ENCODE measurements at places on chromosomes 6 and 20.

DNA sequence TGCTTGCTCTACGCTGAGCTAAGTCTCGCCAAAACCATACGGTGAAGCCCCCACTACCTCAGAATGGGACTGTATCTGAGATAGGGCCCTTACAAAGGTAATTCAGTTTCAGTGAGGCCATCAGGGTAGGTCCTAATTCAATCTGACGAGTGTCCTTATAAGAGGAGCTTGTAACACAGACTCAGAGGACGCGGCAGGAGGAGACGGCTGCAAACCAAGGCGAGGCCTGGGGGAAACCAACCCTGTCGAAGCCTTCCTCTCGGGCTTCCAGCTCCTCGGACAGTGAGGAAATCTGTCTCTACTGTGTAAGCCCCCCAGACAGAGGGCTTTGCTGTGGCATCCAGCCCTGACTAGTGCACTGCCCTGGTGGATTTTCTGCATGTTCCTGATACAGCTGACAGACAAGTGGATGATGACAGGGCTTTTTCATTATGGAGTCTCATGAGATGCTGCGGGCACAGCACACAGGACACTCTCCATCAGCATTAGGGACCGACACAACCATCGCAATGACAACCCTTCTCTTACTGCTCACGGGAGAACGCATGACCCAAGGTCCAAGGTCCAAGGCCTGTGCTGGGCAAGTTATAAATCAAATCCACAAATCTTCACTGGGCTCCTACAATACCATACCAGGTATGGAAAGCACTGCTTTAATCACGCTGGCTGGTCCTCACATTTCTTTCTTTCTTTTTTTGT is 48.2 kb downstream of the SSR1 start:
- DNase-seq = no peak

GRCh38 chr20:21191839-21192238 is 66.0 kb downstream of the KIZ start:
- DNase-seq = no peak

- DNase-seq = no peak
These were observed 60.2 kb upstream of the RPS6KA2 start for GRCh38 chr6:166687070-166687878.

DNA sequence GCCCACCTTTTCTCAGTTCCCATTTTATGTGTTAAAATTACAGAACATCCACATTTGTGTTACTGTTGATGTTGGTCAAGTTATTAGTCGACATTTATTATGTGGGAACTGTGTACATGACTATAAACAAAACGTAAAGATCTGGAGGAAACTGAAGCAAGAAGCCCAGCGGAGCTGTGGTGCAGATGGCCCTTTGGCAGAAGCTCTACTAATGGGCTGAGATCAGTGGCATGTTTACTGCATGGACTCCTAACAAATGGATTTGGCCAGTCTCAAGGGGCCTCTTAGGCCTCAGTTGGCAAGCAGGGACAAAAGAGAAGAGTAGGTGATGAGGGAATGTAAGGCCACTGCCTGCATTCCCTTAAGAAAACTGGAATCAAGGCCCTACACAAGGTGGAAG is 282.1 kb upstream of the TCF21 start:
- no peak for DNase-seq

DNA sequence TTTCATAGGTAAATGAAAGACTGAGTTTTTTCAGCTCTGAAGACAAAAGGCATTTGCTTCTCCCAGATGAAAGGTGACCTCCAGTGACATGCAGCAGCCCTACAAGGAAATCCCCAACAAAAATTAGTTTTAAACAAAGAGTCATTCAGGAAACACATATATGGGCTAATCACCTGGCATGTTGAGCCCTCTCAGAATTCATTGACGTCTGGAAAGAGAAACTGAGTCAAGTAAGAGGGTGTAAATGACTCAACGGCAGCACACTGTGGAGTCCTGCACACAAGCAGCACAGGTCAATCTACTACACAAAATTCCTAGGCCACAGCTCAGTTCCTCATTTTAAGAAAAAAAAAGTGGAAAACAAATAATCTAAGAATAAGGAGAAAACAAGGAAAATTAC is 592.3 kb downstream of the EPHA7 start:
- no peak for DNase-seq

GRCh38 chr6:80276861-80277260 is 170.4 kb downstream of the BCKDHB start:
- no peak for DNase-seq

GRCh38 chr6:15033850-15034203 is 212.0 kb upstream of the JARID2 start:
- DNase-seq = no peak

DNA sequence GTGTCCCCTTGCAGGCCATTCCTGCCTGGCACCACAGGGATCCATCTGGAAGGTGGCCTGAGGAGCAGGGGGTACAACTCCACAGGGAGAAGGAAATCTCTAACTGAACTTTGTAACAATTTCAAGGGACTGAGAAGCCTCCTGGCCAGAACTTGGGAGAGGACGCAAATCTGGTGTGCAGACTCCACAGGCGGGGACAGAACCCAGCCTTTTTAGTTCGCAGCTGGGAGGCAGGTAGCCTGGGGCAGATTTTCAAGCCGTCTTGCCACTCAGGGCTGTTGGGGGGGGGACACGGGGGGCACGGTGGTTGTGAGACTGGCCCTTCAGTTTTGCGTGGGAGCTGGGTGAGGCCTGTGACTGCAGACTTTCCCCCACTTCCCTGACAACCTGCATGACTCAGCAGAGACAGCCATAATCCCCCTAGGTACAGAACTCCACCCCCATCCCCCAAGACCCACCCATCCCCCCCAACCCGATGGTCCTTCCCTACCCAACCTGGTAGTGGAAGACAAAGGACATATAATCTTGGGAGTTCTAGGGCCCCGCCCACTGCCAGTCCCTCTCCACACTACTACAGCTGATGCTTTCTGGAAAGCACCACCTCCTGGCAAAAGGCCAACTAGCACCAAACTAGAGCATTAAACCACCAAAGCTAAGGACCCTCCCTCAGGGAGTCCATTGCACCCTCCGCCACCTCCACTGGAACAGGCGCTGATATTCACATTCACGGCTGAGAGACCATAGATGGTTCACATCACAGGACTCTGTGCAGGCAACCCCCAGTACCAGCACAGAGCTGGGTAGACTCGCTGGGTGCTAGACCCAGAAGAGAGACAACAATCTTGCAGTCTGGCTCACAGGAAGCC is 3.0 kb upstream of the HUS1B start:
- no peak for DNase-seq

DNA sequence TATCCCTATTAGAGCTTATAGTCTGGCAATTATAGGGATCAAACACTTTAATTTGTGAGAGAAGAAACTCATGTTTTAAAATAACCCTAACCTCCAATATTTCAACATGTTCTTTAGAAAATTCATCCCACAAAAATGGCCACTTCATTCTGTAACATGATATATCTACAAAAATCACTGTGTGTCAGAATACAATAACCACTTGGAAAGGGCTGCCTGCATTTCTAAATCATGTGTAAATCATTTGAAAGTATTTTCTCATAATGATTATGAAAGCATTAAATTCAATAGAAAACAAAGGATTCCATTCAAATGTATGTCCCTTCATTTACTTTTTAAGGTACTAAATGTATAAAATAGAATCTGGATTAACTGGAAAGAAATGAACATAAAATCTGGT is 101.4 kb upstream of the NHSL1 start:
- DNase-seq = no peak

- DNase-seq = no peak
These were observed 238.4 kb downstream of the LY86 start for GRCh38 chr6:6826961-6827360.

DNA sequence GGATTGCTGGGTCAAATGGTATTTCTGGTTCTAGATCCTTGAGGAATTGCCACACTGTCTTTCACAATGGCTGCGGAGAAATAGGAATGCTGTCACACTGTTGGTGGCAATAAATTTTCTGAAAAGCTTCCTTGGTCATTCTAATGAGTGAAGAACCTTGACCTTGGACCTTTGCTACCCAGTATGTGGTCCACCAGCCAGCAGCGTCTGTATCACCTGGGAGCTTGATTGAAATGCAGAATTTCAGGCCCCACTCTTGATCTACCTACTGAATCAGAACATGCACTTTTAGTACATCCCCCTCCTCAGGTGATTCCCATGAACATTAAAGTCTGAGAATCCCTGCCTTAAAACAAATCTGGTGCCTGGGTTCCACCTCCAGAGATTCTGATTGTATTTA is 27.5 kb upstream of the GLP1R start:
- no peak for DNase-seq

DNA sequence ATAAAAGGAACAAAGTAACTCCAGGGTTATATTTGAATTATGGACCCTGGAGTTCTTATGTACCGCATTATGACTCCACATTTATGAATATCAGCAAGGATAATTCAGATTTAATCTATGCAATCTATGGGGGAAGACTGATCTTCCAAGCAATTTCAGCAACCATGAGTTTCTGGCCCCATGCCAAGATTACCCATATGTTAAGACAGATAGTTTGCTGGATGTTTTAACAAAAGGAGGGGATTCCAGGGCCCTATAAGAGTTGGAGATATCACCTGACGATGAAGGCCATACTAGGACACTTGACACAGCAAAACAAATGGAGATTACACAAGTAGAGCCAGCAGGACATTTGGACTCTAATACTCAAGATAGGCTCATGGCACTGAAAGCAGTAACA is 45.9 kb upstream of the PLN start:
- DNase-seq = no peak

DNA sequence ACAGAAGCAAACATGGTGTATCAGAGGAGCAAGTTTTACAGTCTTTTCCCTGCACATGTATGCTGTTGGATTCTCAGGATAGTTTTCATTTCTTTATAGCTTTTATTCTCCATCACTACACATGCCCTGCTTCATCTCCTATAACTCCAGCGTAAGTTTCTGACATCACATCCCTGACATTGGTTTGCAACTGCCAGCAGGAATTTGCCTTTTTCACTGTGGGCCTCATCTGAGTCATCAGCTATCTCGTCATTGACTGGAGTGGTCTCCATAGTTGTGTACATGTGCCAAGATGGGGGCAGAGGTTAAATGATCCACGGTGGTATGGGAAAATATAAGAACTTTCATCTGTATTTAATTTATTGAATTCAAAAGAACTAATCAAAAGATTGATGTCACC is 96.7 kb downstream of the SLX4IP start:
- DNase-seq = no peak

DNA sequence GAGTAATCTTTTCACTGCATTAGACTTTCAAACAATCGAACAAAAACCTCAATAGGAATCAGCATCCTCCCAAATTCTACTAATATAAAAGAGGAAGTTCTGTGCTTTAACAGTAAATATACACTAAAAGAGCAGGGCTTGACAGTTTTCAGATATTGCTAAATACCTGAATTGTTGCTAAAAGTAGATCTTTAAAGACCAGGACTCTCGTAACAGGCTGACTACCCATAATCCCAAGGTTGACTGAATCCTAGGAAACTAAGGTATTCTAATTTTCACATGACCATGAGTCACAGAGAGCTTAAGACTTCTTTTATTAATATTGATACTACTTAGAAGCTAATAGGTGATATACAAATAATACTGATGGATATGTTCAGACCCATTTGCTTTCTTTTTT is 10.1 kb downstream of the CD164 start:
- DNase-seq = no peak

DNA sequence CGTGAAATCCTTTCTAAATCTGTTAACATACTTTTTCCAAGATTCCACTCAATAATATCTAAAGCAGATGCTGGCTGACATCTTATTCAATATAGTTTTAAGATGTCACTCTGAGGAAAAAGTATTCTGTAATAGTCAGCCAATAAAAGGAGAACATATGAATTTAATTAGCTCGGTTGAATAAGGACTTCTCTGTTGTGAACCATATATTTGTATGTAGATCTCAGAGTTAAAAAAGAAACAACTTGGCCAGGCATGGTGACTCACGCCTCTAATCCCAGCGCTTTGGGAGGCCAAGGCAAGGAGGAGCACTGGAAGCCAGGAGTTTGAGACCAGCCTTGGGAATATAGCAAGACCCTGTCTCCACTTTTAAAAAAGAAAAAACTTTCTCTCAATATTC is 7.4 kb upstream of the CD24 start:
- no peak for DNase-seq

DNA sequence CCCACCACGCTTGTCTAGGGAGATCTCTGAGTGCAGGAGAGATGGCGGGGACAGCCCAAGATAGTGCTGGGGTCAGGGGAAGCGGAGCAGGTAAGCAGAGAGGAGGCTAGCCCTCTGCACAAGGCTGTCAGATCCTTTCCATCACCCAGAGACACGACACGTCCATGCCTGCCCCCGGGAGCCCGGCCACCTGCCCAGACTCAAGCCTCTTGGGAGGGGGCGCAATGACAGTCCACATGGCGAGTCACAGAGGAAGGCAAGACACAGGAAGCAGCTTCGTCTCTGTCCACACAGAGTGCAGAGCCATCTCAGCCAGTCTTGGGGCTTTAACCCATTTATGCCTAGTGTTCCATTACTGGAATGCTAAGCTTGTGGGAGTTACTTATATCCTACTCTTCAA is 78.4 kb downstream of the PREX1 start:
- no peak for DNase-seq

GRCh38 chr20:58906894-58907293 is 54.4 kb downstream of the GNAS start:
- DNase-seq = no peak

GRCh38 chr20:36106606-36107005 is 47.9 kb upstream of the EPB41L1 start:
- no peak for DNase-seq

DNA sequence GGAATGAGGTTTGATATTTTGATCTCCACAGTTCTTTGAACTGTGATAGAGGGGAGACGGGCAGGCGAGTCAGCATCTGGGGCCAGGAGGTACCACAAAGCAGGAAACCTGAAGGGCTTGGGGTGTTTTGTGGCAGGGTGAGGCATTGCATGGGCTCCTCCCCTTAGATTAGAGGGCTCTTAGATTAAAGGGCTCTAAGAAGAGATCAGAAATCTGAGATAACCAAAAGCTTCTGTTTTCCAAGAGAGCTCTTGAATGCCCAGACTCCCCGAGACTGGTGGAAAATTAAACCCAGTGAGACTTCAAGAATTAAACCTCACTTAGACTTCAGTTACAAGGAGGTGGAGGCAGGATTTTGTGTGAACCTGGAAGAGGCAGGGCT is 2.4 kb upstream of the GPX5 start:
- no peak for DNase-seq

DNA sequence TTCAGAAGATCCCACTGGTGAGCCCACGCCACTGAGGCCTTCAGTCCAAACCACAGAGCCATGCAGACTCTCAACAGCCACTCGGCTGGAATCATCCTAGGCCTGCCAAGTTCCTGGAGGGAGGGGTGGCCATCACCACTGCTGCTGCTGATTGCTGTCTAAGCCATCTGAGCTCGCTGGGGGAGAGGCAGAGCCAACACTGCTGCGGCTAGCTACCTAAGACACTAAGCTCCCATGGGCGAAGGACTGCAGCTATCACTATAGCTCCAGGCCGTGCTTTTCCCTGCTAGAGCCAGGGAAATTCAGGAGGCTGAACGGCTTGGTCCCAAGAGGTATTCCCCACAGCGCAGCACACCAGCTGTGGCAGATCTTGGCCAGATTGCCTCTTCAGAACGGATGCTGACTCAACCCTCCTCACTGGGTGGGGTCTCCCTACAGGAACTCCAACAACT is 73.6 kb downstream of the TBC1D32 start:
- DNase-seq = no peak
